C1 segment of cervical spinal cord (tissue), 14 donors: ENCODE measurements at places on chromosomes 11 and 22.

DNA sequence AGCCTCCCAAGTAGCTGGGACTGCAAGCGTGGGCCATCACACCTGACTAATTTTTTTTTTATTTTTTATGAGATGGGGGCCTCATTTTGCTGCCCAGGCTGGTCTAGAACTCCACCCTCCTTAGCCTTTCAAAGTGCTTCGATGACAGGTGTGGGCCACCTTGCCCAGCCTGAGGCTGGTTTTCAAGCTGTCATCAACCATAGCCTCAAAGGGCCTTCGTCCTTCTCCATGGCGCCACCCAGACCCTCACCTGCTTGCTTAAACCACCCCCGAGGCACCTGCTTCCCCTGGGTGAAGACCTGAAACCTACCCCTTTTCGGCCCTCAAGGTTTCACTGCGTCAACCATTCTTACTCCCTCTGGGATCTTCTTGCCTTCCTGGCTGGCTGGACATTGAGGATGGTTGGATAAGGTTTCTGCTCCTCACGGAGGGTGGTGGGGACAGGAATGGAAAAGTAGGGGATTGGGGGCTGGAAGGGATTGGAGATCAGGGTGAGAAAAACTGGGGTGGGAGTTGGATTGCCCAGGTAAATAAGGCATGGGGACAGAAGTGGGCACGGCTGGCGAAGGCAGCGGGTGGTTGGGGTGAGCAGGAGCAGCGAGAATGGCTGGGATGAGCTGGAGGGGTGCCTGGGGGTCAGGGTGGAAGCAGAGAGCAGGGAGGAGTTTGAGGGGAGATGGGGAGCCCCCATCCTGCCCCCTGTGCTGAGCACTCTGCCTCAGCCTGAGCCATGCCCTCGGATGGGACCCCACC lies 2.8 kb upstream of the ACR start:
- DNase-seq: no peak

- no peak for DNase-seq
Measured at GRCh38 chr22:44842417-44842816, 90.0 kb downstream of the ARHGAP8 start.

GRCh38 chr11:69454018-69454417 lies 27.4 kb upstream of the LINC01488 start:
- no peak for DNase-seq

DNA sequence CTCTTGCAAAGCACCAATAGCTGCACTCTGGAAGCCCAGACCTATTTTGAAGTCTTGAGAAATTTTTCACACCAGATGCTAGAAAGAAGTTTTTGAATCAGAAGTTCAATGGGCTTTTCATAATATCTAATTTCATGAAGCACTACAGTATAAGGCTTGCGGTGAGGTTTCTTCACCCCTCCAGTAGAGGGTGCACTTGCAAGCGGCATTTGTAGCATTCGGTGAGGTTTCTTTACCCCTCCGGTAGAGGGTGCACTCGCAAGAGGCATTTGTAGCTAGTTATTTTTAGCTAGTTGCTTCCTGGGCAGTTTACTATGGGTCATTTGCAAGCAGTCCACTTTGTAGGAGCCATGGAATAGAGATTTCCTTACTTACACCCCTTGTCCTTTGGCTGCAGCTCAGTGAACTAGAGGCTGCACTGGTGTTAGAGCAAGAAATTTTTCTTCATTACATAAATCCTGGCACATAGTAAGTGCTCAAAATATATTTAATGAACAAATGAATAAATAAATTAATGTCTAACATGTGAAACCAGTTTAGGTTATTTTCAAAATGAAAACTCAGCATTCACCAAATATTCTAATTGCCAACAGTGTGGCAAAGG lies 7.8 kb upstream of the NOX4 start:
- no peak for DNase-seq

GRCh38 chr11:96001037-96001436 lies 77.1 kb upstream of the MTMR2 start:
- no peak for DNase-seq

GRCh38 chr11:76768088-76768908 lies 14.9 kb upstream of the TSKU start:
- DNase-seq: no peak

GRCh38 chr11:58934945-58935513 lies 4.3 kb upstream of the GLYATL1 start:
- no peak for DNase-seq

DNA sequence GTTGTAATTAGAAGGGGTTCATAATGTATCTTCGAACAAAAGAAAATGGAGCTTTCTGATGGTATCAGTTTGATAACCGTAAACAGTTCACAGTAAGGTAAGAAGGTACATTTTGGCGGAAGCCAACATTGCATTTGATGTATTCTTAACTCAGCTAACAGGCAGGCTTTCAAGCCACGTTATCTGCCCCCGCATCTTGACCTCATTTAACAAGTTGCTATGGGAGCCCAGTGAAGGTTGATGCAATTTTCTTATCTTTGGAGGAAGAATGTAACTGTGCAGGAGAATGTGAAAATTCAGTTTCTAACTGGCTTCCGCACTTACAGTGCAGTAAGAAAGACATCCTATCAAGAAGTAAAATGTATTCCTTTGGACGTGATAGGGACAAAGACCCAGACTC lies 110.6 kb downstream of the ETS1 start:
- no peak for DNase-seq

DNA sequence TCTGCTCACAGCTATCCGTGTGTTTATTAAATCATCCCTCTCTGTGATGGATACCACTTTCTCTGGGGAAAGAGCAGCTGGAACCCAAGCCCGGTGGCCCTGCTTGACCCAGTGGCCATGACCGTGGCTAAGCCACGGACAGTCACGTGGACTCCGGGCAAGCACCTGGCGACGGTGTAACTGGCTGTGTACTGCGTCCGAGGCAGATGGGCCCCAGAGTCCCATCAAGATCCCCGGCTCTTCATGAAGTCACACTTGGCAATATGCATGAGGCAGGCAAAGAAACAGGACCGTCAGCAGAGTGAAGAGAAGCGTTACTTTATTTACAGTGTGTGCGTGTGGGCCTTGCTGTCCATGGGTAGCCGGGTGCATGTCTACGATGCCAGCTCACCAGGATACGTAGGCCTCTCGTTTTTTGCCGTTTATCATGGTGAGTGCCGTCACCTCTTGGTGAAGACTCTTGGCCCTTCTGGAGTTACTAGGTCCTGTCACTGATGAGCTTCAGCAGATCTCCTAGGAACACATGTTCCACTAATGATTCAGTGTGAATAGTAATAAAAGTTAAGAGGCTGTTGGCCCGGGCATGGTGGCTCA lies 366.3 kb downstream of the TBC1D22A start:
- no peak for DNase-seq

- no peak for DNase-seq
Measured at GRCh38 chr11:76355172-76355571, 25.8 kb downstream of the THAP12 start.

- DNase-seq: no peak
Measured at GRCh38 chr11:35611741-35612140, 6.5 kb upstream of the FJX1 start.

- no peak for DNase-seq
Measured at GRCh38 chr11:35723493-35723892, 60.9 kb downstream of the TRIM44 start.

- no peak for DNase-seq
Measured at GRCh38 chr11:9396310-9396709, 11.9 kb downstream of the IPO7 start.
